Epithelial cell of alveolus of lung (primary cell): ENCODE measurements at places on chromosomes 2 and 18. TPM values are rescaled to one million over a fixed set of nuclear protein-coding genes. Genes with fewer than 3 reads are reported as not detected.

TWIST2 gene
- total RNA-seq = 63.5 and 68.2 TPM in 2 replicates

C1QL2 gene
- not detected in 2 replicates for total RNA-seq

FER1L5 gene
- under 0.01 and 0.16 TPM in 2 replicates for total RNA-seq

SIX3 gene
- total RNA-seq = not detected in 2 replicates

PLGLB1 gene
- 0.13 and 1.2 TPM in 2 replicates for total RNA-seq

MEP1B gene
- total RNA-seq = not detected in 2 replicates

CROCC2 gene
- 0.80 TPM in 1 of 2 replicates, not detected in the other for total RNA-seq

AGPS gene
- total RNA-seq = 24.8 and 25.2 TPM in 2 replicates

NEB gene
- 0.91 and 1.9 TPM in 2 replicates for total RNA-seq

FAM237A gene
- total RNA-seq = not detected in 2 replicates

MALL gene
- 1.6 and 6.2 TPM in 2 replicates for total RNA-seq

ATRAID gene
- 225 and 250 TPM in 2 replicates for total RNA-seq

EFEMP1 gene
- 82.1 and 506 TPM in 2 replicates for total RNA-seq

MLPH gene
- 9.6 and 47.4 TPM in 2 replicates for total RNA-seq

HIBCH gene
- total RNA-seq = 5.9 and 6.0 TPM in 2 replicates
